BJ (cell line): ENCODE measurements at places on chromosomes 1 and 21. TPM values are rescaled to one million over a fixed set of nuclear protein-coding genes. Genes with fewer than 3 reads are reported as not detected.

- DNase-seq = no peak
Measured at GRCh38 chr1:203544485-203544884, 50.5 kb downstream of the OPTC start.

- DNase-seq = no peak
Measured at GRCh38 chr1:107546576-107546975, 405.7 kb downstream of the NTNG1 start.

- DNase-seq = no peak
Measured at GRCh38 chr1:82858031-82858430, 1057.3 kb downstream of the ADGRL2 start.

- DNase-seq = no peak
Measured at GRCh38 chr1:40652979-40653378, 12.5 kb downstream of the RIMS3 start.

GRCh38 chr1:79069828-79070227, 63.3 kb upstream of the ADGRL4 start:
- no peak for DNase-seq

GRCh38 chr1:172647110-172647564, 11.8 kb upstream of the FASLG start:
- no peak for DNase-seq

- no peak for DNase-seq
Measured at GRCh38 chr1:204170494-204171155, 4.5 kb upstream of the REN start.

- DNase-seq = no peak
Measured at GRCh38 chr1:178267646-178268094, 173.8 kb downstream of the RASAL2 start.

- no peak for DNase-seq
Measured at GRCh38 chr1:238960071-238960470, 426.3 kb upstream of the CHRM3 start.

- no peak for DNase-seq
Measured at GRCh38 chr1:161298116-161298515, 11.7 kb downstream of the MPZ start.

DNA sequence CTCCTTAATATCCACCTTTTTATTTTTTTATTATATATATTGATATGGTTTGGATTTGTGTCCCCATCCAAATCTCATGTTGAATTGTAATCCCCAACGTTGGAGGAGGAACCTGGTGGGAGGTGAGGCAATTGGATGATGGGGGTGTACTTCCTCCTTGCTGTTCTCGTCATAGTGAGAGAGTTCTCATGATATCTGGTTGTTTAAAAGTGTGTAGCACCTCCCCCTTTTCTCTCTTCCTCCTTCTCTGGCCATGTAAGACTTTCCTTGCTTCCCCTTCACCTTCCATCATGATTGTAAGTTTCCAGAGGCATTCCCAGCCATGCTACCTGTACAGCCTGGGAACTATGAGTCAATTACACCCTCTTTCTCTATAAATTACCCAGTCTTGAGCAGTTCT, 22.7 kb upstream of the CCSAP start:
- no peak for DNase-seq

GRCh38 chr1:201573923-201574322, 35.0 kb downstream of the NAV1 start:
- no peak for DNase-seq

- DNase-seq = no peak
Measured at GRCh38 chr1:166876540-166876838, 425 bp upstream of the TADA1 start.

- DNase-seq = no peak
Measured at GRCh38 chr21:14273736-14274538, 58.0 kb downstream of the RBM11 start.

The ELAPOR1 gene
- polyA plus RNA-seq = 1.1 and 2.3 TPM in 2 replicates

The FTCD gene
- 0.05 and 0.06 TPM in 2 replicates for polyA plus RNA-seq

The ZNF436 gene
- 8.1 and 12.6 TPM in 2 replicates for polyA plus RNA-seq

The ASCL5 gene
- polyA plus RNA-seq = 0.06 TPM in 1 of 2 replicates, not detected in the other

The C1orf115 gene
- 3.8 and 3.9 TPM in 2 replicates for polyA plus RNA-seq

The NBPF6 gene
- not detected in 2 replicates for polyA plus RNA-seq

The SAMD13 gene
- 0.20 and 0.43 TPM in 2 replicates for polyA plus RNA-seq
